Activated effector memory CD4-positive, alpha-beta T cell treated with Interleukin-2 at 50 U/mL for 16 hours (primary cell): ENCODE measurements at places on chromosomes 5 and 9.

DNA sequence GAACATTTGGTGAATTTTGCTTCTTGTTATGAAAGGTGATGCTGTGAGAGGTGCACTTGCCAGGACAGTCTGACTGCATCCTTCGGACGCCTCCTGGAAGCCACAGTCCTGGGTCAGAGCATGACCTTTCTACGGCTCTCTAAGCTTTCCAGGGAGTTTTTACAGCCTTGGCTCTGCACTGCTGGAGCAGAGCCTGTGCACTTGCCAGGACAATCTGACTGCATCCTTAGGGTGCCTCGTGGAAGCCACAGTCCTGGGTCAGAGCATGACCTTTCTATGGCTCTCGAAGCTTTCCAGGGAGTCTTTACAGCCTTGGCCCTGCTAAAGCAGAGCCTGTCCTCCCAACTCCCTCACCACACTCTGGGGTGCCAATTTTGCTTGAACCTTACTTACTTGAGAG, 49.6 kb downstream of the CCDC180 start:
- no peak for DNase-seq

DNA sequence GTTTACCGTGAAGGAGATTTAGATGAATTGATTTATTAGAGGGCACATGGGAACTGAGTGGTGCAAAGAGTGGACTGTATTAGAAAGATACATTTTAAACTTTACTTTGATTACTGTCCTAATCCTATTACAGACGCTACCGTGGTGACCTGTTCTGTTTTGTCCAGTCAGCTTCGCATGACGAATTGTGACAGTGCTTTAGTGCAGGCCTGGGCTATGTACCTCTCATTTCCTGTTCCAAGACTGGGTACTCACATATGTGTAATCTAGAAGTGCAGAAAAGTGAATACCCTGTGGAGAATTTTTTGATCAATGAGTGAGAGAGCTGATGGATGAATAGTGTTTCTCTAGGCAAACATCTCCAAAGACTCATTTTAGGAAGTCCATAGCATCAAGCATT, 385.9 kb downstream of the ANXA1 start:
- DNase-seq = no peak

DNA sequence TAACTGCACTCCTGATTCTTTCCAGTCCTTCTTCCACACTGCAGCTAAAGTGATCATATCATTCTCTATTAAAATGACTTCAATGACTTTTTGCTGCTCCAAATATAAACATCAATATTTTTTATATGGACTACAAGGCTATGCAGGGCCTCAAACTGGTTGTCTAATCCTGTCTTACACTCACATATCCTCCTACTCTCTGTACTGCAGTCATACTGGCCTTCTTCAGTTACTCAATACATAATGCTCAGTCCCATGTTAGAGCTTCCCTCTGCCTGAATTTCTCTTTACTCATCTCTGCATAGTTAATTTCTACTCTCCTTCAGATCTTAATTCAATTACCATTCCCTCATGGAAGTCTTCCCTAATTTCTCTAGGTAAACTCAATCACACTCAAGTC, 3.4 kb downstream of the MEIKIN start:
- no peak for DNase-seq

GRCh38 chr9:81381694-81382093, 307.7 kb downstream of the TLE1 start:
- no peak for DNase-seq

GRCh38 chr5:9126490-9126889, 419.4 kb downstream of the SEMA5A start:
- DNase-seq = no peak

GRCh38 chr9:88370346-88370745, 17.9 kb upstream of the SPIN1 start:
- DNase-seq = no peak

GRCh38 chr5:59007460-59008063, 424.7 kb downstream of the RAB3C start:
- no peak for DNase-seq
